ENCODE measurements at places on chromosomes 1 and 21.

- DNase-seq = no peak
Measured at GRCh38 chr1:36154765-36155407, 1.1 kb upstream of the MAP7D1 start.

DNA sequence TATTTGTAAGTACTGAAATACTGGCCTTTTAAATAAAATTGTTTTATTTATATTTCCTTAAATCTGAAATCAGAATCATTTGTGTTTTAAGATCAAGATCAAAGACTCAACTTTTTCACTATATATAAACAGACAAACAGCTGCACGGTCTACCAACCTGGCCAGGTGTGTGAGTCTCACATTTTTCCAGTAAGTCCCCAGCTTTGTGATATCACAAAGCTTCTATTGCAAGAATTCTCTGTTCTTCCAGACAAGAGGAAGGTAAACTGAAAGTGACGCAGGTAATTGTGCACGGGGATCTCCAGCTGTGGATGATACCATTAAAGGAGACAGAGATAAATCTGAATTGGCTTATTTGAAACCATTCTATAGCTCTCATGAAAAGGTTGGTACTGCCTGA, 41.2 kb upstream of the CYP2J2 start:
- DNase-seq = no peak

- DNase-seq = no peak
Measured at GRCh38 chr1:15678578-15678977, 5.5 kb upstream of the PLEKHM2 start.

DNA sequence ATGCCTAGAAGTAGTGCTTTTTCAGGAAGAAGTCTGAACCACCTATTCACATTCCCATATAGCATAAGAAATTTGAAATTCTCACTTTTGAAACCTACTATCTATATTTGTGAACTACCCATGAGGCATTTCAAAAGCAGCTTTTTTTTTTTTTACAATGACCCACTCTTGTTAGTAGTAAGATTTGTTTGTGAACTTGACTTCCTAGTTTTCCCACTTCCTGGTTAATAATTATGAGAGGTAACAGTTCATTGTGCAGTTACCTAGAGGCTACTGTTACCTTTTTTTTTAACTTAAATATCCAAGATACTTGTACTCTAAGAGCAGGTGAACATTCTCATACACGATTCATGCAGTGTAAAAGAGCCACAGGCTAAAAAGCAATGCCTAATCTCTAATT, 371.7 kb upstream of the ADGRL2 start:
- no peak for DNase-seq

DNA sequence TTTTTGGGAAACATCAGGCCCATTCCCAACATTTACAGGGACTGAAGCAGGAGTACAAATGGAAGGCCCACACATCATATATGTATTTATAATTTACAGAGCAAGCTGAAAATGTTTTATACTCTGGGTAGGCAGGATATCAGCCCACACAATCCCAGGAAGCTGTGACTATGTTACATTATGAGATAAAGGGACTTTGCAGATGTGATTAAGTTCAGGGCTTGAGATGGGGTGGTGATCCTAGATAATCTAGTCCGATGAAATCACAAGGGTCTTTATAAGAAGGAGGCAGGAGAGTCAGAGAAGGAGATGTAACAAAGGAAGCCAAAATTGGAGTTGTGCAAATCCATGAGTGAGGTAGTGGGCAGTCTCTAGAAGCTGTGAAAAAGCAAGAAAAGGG, 160.5 kb downstream of the PDE4B start:
- DNase-seq = no peak

- DNase-seq = peak; percentile 42
Measured at GRCh38 chr1:17922833-17923232, 167.7 kb downstream of the ACTL8 start.

- DNase-seq = peak; percentile 70
Measured at GRCh38 chr1:65310078-65310587, 790 bp downstream of the DNAJC6 start.

GRCh38 chr1:23967871-23968270, 8.2 kb downstream of the PNRC2 start:
- DNase-seq = no peak

- DNase-seq = no peak
Measured at GRCh38 chr1:100721526-100722207, 2.1 kb downstream of the VCAM1 start.

DNA sequence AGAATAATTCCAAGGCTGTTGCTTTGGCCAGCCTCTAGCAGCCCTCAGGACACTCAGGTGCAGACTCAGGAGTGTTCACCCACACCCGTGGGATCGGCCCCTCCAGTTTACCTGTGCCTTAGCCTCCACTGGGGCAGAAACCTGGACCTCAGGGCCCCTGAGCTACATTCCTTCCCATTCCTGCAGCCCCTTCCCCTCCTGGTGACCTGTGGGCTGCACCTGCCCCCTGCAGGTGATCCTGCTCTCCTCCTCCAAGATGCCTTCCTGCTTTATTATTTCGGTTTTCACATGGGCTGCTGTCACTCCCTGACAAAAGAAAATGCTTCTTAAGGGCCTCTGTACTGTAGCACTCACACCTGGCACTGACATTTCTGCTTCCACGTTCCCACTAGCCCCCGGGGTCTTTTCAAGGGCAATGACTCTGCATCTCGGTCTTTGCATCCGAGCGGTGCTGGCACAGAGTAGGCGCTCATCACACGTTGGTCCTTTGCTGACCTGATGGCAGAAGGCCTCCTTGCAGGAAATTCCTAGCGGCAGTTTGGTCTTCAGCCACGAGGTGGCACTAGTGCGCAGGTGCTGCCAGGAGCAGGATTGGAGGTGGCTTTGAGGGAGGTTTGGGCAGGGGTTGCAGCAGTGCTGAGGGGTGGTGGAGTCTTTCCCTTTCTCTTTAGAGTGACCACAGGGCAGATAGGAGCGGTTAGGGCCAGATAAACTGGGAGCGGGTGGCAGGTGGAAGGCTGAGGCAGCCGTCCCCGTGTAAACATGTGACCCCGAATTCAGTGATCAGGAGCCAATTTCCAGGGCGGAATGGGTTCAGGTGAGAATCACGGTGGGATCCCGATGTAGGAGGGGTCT, 25.3 kb upstream of the ETV3 start:
- DNase-seq = peak; percentile 75

- DNase-seq = no peak
Measured at GRCh38 chr1:50658459-50659076, 235.3 kb upstream of the DMRTA2 start.

DNA sequence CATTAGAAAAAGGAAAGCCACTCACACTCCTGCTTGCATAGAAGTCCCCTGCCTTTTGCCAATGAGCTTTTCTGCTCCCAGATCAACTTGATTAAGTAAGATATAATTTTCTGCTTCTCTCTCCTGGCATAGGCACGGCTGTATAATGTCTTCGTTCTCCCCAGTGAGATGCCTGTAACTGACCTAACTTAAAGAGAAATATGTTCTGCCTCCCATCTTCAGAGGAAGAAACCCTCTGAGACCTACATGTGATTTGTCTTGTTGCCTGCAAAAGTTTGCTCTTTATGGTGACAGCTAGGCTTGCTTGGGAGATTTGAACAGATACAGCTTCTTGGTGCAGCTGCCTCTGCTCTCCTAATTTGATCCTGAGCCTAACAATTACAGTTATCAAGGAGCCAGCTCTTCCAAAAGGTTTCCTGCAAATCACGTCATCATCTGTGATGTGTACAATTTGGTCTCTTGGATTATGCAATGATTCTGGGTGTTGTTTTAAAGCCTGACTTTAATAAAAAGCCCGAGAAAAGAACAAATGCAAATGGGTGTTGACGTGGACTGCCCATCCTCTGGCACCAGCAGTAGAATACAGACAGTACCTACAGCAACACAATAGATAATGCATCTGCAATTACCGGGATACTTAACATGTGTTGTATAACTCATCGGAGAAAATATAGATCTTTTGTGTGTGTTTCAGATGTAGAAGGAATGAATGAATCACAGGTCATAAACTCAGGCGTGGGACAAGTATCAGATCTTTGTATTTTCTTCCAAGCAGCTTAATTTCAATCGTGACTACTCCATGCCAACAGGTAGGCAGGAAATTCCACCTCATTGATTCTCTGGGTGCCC, 76.2 kb upstream of the KAZN start:
- no peak for DNase-seq

- DNase-seq = no peak
Measured at GRCh38 chr1:37392051-37392450, 82.3 kb upstream of the ZC3H12A start.

DNA sequence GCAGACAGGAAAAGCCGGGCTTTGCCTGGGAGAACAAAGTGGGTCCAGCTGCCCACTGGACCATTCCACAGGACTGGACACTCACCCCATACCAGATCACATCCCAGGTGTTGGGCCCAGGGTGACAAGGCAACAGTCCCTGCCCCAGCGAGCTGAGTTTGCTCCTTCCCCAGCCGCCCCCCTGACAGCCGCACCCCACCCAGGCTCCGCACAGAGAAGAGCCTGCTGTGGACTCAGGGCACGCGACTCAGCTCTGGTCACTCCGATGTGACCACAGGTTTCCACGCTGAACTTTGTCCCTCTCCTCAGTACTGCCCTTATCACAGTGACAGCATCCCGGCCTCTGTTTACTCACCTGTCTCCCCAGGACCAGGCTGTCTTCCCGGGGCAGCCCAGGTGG, 1.2 kb downstream of the BMP8B start:
- no peak for DNase-seq

GRCh38 chr1:156933136-156933535, 12.7 kb downstream of the LRRC71 start:
- no peak for DNase-seq

DNA sequence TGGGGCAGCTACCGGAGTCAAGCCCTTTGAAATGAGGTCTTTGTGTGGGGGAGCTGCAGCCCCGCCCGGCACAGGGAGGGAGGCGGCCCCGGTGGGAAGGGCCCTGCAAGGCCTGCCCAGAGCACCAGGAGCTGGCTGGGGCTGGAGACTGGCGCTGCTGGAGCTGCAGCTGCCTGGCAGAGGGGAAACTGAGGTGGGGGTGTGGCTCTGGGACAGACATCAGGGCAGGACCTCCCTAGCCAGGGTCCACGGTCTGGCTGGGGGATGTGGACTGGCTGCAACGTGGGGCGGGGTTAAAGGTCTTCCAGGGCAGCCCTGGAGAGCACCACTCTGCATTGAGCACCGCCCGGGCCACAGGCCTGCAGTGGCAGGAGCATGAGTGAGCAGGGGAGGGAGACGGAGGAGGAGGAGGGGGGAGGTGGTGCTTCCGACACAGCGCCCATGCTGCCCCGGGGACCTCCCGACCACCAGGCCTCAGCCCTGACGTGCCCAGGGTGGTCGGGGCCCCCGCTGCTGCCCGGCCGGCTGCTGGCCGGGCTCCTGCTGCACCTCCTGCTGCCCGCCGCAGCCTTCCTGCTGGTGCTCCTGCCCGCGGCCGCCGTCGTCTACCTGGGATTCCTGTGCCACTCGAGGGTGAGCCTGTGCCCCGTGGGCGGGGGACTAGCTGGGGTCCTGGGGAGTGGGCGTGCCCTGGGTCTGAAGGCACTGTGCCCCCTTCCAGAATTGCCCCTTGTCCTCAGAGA, 4.8 kb upstream of the ANKRD65 start:
- no peak for DNase-seq

DNA sequence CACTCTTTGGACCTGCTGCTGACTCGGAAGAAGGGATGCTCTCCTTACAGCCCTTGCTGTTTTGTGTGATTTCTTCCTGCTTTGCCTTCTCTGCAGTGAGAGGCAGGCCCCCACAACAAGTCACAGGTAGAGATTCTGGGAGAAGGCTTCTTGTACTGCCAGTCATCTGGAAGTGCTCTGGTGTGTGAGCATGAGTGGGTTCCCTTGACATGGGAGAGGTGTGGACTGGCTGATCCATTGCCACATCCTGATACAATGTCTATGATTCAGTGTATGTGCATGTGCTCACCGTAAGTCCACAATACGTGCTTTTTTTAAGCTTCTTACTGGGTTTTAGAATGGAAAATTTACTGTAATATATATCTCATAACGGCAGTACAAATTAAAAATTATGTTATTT, 46.0 kb upstream of the PLA2G4A start:
- no peak for DNase-seq

- no peak for DNase-seq
Measured at GRCh38 chr1:157753611-157754010, 23.3 kb downstream of the FCRL2 start.

DNA sequence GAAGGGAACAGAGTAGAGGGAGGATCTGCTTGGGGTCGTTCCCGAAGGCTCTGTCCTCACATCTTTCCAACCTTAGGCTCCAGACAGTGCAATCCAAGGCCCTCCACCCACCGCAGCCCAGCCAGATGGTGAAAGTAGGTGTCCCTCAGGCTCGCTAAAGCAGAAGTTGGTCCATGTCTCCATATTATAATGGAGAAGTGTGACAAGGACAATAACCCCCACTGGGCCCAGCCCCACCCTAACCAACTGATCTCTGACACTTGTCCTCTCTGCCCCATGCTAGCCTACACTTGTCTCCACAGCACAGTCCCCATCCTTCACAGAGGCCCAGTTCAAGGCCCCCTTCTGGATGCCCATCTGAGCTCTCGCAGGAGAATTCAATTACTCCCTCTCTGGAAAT, 48.7 kb downstream of the DMAP1 start:
- no peak for DNase-seq

GRCh38 chr21:40466893-40467483, 380.0 kb downstream of the DSCAM start:
- DNase-seq = peak; percentile 43

DNA sequence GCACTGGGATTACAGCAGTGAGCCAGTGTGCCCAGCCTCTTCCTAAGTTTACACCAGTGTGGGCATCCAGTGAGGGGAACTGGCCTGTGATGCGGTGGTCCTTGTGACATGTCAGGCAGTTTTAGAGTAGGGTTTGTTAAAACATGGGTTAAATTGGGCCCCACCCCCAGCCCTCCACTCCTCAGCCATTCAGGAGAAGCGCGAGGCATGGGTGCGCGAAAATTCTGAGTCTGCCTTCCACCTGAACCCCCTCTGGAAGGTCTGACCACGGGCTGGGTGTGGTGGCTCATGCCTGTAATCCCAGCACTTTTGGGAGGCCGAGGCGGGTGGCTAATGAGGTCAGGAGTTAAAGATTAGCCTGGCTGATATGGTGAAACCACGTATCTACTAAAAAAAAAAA, 51.7 kb downstream of the SKI start:
- DNase-seq = no peak

DNA sequence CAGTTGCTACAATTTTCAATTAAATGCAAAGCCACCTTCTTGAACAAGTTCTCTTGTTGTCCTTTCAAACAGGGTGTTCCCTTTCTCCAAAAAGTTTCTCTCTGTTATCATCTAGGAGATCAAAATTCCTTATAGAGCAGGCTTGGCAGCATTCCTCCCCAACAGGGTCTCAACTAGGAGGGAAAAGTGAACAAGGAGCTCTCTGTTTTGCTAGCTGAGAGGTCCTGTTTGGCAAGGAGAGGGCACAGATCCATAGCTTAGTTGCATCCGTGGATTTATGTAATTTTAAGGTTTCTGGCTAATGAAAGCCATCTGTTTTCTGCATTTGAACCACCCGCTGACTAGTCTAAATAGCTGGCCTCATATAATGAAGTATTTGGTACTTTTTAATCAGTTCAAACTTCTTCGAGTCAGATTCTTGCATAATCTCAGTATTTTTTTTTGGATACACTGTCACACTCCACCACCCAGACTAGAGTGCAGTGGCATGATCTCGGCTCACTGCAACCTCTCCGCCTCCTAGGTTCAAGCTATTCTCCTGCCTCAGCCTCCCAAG, 54.0 kb downstream of the APP start:
- DNase-seq = peak; percentile 51

Data from cerebellar cortex (tissue), 1 donor.